ENCODE measurements at places on chromosomes 1 and 21. TPM values are rescaled to one million over a fixed set of nuclear protein-coding genes. Genes with fewer than 3 reads are reported as not detected.

DNA sequence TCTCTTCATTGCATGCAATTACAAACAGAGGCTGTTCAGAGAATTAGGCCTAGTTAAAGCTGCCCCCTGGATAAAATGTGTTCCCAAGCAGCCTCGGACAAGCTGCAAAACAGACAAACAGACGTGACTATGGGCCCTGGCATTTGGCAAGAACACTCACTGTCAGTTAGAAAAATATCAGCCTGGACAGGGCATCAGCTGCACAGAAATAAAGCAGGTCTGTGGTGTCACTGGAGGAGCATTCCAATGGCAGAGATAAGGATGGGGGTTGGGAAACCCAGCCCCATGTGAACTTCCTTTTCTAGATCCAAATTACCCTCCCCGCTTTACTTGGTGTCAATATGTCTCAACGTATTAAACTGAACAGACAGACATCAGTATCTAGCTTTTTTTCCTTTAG is 177.1 kb downstream of the GPATCH2 start:
- H3K27me3 ChIP-seq = no peaks in the 10 kb centered on the region
- DNase-seq = no peak
- no peak overlapping the region for H3K27ac ChIP-seq
- no peak overlapping the region for H3K4me3 ChIP-seq
- no peaks in the 10 kb centered on the region for H3K36me3 ChIP-seq

DNA sequence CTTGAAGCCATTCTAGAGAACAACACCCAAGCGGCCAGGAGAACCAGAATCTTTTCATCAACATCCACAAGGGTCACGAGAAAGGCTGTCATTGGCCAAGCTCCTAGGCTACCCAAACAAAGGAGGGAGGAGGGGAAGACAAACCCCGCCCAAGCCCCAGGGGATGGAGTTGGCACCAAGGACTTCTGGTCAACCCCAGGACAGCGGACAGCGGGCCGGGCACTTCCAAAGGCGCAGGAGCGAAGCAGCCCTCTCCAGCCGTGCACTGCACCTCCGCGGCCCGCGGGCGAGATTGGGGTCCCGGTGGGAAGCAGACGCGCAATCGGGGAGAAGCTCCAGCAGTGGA is at the start of gene CLIC6:
Gene CLIC6, plus strand, starts transcription at position 192 of the 346 bp plus-strand sequence. CDS start 395 bp downstream, outside the sequence.
- no peak within 1 kb of the TSS for H3K4me3 ChIP-seq
- H3K27me3 ChIP-seq = peaks cover 6% of the 10 kb centered on the region
- H3K4me1 ChIP-seq = peaks cover 10% of the 10 kb centered on the region
- H3K36me3 ChIP-seq = no peaks in the 10 kb centered on the region

DNA sequence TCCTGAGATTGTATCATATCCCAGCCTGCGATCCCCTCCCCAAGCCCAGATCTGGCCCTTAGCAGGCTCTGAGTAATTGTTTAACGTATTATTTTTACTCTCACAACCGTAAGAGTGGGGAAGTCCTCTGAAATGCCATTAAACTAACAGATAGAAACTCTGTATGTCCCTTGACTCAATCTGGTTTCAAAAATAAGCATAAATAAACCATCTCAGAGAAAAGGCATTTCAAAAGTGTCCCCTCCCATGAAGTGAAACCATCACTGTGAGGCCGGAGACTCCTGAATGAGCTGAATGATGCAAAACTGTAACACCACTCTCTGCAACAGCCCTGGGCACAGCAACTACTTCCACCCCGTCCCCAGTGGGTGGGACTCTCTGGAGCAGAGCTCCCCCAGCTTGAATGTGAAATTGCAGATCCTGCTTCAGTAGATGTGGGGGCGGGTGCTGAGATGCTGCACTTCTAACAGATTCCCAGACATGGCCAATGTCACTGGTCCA is 104.1 kb downstream of the SYF2 start:
- no peaks in the 10 kb centered on the region for H3K27me3 ChIP-seq

DNA sequence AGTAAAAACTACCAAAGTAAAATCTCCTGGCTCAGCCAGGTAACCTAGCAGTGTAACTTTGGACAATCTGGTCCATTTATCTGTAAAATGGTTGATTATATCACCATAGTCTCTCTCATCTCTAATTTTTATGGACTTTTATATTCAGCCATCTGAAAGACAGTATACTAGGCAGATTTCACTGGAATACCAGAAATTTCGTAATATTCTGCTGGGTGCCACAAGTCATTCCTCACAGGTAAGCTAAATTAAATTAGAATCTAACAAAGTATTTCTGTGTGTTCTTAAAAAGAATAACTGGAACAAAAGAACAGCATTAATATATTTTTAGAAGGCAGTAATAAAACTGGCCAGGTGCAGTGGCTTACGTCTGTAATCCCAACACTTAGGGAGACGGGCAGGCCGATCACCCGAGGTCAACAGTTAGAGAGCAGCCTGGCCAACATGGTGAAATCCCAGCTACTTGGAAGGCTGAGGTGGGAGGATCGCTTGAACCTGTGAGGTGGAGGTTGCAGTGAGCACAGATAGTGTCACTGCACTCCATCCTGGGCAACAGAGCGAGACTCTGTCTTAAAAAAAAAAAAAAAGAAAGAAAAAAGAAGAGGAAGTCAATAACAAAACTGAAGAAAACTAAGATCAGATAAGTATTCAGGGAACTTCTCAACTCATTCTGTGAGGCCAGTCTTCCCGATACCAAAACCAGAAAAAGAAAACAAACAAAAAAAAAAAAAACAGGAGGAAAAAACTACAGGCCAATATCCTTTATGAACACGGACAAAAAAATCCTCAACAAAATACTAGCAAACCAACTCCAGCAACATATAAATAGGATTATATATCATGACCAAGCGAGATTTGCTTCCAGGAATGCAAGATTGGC is 35.9 kb downstream of the PIK3R3 start:
- no peak overlapping the region for H3K4me3 ChIP-seq
- H3K4me1 ChIP-seq = no peaks in the 10 kb centered on the region
- peak overlapping the region; percentile 28 for H3K27ac ChIP-seq
- H3K27me3 ChIP-seq = no peaks in the 10 kb centered on the region
- DNase-seq = no peak

DNA sequence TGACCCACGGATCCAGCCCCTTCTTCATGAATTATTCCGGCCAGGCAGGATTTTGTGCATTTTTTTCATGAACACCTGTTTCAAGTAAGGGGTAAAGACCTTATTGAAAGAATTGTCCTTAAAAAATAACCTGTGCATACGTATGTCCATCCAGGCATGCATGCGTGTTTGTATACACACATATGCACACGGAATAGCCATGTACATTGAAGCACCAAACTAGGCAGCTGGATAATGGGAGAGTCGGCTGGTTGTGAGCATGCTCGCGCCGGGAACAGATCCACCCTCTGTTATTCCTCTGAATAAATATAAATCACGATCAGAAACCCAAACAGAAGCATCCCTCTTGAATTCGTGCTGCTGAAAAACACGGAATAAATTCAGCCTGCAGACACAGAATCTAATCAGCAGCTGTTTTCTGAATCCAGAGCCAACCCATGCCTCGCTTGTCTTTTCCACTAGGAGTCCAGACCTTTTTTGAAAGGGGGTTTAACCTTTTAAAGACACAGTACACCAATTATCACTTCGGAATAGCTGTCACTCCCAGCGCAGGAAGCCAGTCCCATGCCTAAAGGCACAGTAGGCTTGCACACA is at the start of gene HIVEP3:
Gene HIVEP3, minus strand, starts transcription at position 473 of the 594 bp plus-strand sequence.
- H3K27ac ChIP-seq = peak within 1 kb of the TSS; percentile 57
- no peak for DNase-seq
- no peaks in the 10 kb centered on the region for H3K27me3 ChIP-seq
- no peaks in the 10 kb centered on the region for H3K36me3 ChIP-seq
- peak within 1 kb of the TSS; percentile 72 for H3K4me3 ChIP-seq

- no peak overlapping the region for H3K27ac ChIP-seq
- H3K36me3 ChIP-seq = no peaks in the 10 kb centered on the region
- H3K27me3 ChIP-seq = no peaks in the 10 kb centered on the region
- no peak overlapping the region for H3K4me3 ChIP-seq
- no peak for DNase-seq
Observed at GRCh38 chr1:23129846-23130245, 38.8 kb downstream of the LUZP1 start.

DNA sequence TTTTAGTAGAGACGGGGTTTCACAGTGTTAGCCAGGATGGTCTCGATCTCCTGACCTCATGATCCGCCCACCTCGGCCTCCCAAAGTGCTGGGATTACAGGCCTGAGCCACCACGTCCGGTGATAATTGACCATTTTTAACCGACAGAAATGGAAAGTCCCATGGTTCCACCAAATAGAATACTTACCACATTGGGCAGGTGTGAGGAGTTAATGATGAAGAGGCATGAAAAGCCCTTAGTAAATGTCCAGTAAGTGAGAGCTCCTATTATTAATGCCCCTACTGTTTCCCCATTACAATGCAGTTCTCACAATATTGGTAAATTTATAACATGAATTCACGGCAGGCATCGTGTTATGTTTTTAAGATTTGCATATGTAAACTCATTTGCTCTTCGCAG is 8.1 kb upstream of the GCLM start:
- DNase-seq = no peak
- H3K27ac ChIP-seq = no peak overlapping the region
- H3K27me3 ChIP-seq = no peaks in the 10 kb centered on the region
- no peaks in the 10 kb centered on the region for H3K4me1 ChIP-seq

DNA sequence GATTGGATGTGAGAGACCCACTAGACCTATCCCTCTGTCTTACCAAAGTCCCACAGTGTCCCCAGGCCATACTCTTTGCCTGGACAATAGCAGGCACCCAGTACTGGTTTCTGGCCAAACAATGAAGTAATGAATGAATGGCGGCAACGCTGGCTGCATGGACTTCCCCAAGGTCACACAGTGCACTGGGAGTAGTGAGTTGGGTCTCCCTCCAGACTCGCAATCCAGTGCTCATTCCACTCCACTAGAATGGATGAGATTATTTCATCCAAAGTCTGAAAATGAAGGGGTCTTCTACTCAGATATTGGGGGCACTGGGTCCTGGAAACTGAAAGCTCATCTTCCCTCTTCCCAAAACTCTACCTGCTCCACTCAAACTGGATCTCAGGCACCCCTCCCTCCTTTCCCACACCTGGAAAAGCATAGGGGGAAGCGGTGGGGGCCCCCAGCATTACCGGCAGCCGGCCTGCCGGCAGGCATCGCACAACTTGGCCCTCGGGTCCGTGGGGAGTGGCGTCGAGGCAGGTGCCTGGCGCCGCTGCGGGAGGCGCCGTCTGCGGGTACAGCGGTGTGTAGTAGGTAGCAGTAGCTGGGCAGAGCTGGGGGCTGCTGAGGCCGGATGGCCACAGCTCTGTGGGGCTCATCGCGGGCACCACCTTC is 816 bp downstream of the E2F2 start:
- no peaks in the 10 kb centered on the region for H3K36me3 ChIP-seq
- peaks cover 78% of the 10 kb centered on the region for H3K4me1 ChIP-seq
- H3K27me3 ChIP-seq = no peaks in the 10 kb centered on the region
- no peak for DNase-seq

DNA sequence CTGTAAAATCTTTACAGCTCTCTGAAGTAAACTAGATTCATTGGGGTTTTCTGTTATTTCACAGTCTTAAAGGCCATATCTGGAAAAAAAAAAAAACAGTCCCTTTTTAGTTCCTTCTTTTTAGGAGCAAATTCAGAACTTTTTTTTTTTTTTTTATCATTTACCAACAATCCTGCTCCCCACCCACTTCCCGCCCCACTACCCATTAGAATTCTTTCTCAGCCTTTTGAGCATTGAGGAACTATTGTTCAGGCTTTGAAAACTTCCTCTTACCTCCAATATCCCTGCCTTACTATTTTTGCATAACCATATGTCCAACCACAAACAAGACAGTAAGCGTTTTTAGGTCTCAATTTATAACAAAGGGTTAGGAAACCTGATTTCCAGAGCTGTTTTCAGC is 330.1 kb downstream of the PLPP3 start:
- no peak overlapping the region for H3K27ac ChIP-seq
- H3K4me1 ChIP-seq = no peaks in the 10 kb centered on the region
- no peaks in the 10 kb centered on the region for H3K27me3 ChIP-seq
- H3K36me3 ChIP-seq = no peaks in the 10 kb centered on the region
- H3K4me3 ChIP-seq = no peak overlapping the region

Gene KCNK2
- total RNA-seq = not detected

Gene CRYAA
- not detected for total RNA-seq

Gene FCGR3A
- 0.58 TPM for total RNA-seq

Gene HCN3
- 3.2 TPM for total RNA-seq

Gene VASH2
- total RNA-seq = 0.18 TPM

Gene MAP1LC3C
- total RNA-seq = not detected

Gene RGSL1
- not detected for total RNA-seq

Gene RALGPS2
- 1.8 TPM for total RNA-seq

Gene PLA2G2F
- not detected for total RNA-seq

Gene C1orf35
- total RNA-seq = 28.7 TPM

Gene F13B
- total RNA-seq = not detected

Data from CD8-positive, alpha-beta memory T cell (primary cell).